OCI-M1 (cell line): ENCODE measurements at places on chromosomes 2 and 18.

DNA sequence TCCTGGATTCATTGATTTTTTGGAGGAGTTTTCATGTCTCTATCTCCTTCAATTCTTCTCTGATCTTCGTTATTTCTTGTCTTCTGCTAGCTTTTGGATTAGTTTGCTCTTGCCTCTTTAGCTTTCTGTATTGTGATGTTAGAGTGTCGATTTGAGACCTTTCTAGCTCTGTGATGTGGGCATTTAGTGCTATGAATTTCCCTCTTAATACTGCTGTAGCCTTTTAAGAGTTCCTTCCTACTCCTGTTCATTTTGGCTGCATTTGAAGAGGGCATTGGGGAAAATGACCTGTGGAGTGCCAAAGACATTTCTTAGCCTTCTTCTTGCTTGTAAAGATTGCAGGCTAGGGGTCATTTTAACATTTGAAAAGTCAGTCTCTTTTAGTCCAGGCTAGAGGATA lies 463.8 kb upstream of the GCFC2 start:
- no peak for DNase-seq

DNA sequence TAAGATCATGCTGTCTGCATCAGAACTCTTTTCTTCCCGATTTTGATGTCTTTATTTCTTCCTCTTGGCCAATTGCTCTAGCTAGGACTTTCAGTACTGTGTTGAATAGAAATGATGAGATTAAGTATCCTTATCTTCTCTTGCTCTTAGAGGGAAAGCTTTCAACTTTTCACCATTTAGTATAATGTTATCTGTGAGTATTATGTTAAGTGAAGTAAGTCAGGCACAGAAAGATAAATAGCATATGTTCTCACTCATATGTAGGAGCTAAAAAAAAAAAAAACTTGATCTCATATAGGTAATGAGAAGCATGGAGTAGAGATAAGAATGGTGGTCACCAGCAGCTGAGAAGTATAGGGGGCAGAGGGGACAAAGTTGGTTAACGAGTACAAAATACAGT lies 1089.5 kb downstream of the TDRD15 start:
- no peak for DNase-seq

DNA sequence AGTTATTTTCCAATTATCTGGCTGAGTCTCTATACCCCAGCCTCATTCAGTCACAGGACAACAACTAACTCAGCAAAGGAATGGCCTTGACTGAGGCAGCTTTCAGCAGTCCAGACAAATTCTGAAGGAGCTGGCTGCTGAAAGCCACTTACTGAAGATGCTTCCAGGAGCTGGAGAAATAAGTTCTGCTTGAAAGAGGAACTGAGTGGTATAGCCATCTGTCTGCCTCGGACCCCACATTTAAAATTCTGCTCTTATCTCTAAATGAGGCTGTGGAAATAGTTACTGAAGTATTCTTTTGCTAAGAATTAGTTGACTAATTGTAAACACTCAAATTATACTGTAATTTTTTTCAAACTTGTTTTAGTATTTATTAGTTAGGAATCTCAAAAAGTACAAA lies 9.1 kb upstream of the GPD2 start:
- peak; percentile 74 for DNase-seq

DNA sequence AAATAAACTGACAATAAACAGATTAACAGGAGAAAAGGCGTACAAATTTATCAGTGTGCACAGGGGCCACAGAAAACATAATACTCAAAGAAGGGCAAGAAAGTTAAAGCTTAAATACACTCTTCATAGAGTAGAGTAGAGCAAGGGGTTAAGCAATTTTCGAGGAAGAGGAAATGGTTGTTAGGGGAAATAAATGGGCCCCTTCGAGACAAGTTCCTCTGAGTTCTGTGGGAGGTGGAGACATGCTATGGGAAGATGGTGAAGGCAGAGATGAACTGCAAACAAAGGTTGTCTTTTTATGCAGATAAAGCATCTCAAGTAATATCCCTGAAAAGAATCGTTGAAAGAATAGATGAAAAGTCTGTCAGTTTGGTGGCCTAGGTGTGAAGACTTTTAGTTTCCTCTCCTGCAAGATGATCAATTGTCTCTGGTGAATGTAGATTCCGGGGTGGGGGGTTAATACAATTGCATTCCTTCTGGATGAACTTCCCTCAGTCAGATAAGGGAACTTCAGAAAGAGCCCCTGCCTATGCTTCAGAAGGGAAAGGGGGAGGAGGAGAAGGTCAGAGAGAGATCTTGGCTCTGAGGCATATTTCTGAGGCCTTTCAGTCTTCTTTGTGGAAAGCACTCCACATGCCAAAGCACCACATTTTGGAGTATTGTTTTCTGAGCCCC lies 127.0 kb downstream of the METTL4 start:
- peak; percentile 41 for DNase-seq

GRCh38 chr2:239706367-239706766 lies 305.5 kb upstream of the HDAC4 start:
- DNase-seq, result no peak

DNA sequence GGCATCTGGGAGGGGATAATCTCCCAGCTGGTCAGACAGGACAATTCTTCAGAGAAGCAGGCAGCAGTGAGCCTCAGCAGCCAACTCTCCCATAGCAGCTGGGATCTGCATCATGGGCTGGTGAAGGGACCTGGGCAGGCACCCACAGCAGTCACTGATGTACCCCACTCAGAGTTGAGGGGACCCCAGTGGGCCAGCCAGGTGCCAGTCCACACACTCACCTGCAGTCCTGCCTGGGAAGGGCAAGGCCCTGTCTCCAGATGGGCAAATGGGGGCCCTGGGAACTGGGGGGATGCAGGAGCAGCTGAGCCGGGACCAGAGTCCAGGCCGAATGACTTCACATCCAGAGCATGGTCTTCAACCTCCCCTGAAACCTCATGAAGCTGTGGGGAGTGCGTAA lies 170.4 kb downstream of the ZFP36L2 start:
- DNase-seq, result no peak
